ENCODE measurements at places on chromosomes 1 and 21.

DNA sequence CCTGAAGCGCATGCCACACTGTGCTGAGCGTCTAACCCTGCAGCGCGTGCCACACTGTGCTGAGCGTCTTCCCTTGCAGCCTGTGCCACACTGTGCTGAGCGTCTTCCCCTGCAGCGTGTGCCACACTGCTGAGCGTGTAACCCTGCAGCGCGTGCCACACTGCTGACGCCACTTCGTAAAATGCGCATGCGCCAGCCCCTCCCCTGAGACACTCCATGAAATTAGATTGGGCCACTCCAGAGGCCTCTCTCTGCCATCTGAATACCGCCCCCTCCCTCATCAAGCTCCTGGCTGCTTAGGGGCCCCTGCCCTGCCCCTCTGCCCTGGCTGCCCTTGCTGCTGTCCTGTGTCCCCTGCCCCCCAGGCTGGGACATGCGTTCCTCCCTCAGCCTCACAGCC, 84.8 kb downstream of the POFUT2 start:
- no peak for DNase-seq

- DNase-seq, result no peak
These were observed 49.4 kb downstream of the DYRK1A start for GRCh38 chr21:37415939-37416338.

GRCh38 chr1:68355614-68356013, 94.1 kb downstream of the RPE65 start:
- DNase-seq, result no peak

DNA sequence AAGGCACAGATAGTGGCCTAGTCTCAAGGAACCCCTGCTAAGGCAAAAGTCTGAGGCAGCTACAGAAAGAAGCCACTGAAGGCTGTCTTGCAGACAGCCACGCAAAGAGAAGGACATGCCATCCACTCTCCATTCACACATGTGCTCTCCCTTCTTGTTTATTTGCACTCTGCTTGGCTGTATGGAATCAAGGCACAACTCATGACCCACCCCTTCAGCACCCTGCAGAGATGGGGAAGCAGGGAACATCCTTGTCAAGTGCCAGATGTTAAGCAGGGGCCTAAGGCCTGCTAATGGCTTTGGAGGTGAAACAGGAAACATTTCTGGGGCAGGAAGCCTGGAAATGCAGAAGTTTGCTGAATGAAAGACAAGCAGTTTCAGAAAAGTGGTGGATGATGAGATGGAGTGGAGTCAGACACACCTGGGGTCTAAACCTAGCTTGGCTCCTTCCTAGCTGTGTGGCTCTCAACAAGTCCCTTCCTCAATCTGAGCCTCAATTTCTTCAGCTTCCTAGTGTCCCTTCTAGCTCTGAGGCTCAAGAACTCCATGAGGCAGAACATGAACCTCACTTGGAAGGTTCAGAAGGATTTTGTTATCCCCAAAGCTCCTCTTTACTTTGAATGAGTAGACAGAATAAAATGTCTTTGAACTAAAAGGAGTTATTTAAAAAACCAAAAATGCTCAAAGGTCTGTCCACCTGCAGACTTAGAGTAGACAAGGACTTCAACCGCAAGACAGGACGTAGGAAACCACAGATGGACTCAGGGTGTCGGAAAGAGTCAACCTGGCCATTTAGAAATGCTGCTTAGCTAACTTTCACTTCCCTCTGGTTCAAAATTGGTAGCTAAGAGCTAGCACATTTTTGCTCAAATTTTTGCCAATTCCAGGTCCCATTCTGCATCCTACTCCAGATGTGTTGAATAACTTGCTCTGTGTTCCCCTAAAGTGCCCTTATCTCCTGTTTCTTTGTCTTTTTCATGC, 283.1 kb downstream of the PLPP3 start:
- no peak for DNase-seq

- DNase-seq, result no peak
These were observed 5.3 kb downstream of the E2F2 start for GRCh38 chr1:23525558-23526250.

GRCh38 chr1:54566438-54567141, 18.6 kb downstream of the ACOT11 start:
- DNase-seq, result no peak

DNA sequence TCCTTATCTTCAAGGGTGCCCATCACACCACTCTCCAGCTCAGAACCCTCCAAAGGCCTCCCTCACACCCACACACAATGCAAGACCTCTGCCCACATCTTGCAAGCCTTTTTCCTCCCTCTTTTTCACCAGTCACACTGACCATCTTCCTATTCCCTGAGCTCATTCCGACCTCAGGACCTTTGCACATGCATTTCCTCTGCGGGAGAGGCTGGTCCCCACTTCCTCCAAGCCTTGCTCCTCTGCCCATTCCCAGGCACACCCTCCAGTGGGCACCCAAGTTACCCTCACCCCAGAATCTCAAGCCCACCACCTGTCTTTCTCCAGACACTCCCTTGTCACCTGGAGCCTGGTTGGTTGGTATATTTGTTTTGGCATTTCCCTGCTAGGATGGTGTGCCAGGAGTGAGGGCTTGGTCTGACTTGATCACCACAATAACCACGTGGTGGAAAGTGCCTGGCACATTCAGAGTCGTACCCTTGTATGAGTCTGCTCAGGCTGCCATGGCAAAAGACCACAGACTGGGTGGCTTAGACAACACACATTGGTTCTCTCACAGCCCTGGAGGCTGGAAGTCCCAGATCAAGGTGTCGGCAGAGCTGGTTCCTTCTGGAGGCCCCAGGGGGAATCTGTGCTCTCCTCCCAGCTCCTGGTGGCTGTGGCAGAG, 13.2 kb downstream of the MX2 start:
- DNase-seq, result no peak

DNA sequence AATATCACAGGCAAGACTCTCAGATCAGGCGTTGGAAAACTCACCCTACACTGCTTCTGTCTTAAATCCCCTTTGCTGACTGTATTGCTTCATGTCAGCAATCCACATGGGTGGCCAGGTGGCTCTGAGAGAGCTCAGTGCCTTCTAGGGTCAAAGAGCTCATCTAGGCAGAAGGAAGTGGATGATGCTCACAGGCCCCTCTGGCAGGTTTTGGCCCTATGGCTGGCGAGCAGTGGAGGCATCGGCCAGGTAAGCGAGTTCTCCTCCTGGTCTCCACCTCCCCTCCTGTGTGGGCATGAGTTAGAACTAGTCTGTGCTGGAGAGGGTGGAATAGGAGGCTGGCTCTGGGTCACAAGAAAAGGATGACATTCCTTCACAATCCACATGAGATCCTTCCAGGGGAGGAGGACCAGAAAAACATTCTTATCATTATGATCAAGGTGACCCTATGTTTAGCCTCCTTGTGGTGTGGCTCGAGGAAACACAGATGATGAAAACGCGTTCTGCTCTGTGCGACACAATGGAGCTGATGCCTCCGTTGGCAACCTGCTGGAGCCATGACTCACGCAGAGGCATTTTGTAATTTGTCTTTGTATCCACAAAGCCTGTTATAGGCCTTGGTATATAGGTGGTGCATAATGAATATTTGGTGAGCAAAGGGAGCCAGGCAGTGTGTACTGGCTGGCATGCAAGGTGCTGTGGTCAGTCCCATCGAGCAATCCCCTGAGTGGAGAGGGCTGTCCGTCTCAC, 264.6 kb upstream of the RAB4A start:
- no peak for DNase-seq

DNA sequence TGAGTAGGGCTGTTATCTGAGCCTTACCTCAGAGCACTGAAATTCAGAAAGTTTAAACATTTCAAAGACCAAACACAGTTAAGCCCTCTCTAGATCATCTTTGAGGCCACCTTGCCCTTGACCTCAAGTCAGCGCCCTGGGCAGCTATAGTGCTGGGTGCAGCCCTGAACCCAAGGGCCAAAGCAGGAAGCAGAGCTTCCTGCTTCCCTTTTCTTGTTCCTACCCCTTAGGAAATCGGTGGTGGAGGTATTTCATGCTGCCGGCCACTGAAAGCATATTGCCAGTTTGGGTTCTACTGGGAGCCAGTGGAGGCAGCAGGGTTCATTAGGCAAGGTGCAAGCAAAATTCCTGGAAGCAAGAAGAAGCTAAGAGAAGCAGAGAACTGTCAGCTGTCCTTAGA, 26.1 kb downstream of the CD244 start:
- no peak for DNase-seq

DNA sequence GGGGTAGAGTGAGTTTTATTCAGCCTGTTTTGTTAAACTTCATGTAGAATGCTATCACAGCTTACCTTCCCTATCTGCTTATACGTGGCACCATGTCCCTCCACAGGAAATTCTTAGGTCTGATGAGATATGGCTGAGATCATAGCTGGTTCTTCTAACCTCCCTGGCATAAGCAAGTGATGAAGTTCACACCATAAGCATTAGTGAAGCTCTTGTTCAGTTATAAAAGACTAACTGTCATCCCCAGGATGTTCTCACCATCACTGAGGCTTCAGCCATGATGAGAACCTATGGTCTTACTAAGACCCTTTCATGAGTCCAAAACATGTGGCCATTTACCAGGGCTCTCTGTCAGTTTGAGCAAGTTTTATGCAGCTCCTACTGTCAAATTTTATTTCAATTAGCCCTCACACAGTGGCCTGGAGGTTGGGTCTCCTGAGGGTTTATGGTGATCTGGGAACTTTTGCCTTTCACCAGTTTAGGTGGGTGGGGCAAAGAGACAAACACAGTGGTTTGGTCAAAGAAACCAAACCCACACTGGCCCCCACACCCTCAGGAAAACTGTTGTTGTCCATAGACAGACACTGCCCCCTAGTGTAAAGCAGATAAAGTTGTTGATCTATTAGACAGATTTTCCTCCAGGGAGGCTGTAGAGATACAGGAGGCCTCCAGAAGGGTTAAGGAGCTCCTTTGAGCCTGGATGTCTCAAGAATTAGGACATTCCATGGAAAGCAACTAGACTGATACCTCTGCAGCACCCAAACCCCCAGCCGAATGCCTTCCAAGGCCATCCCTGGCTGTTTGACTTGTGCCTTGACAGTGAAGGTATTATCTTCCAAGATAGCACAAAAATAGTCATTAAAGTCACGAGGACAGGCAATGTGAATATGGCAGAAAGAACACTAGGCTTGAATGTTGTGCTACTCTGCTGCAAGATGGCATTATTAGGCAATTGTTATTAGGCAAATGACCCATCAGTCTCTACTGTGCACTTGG, 5.0 kb downstream of the SLC22A15 start:
- no peak for DNase-seq

- DNase-seq, result no peak
These were observed 41.1 kb downstream of the SLC35F3 start for GRCh38 chr1:233945573-233945972.

- no peak for DNase-seq
These were observed 56.6 kb downstream of the SMYD2 start for GRCh38 chr1:214337511-214337910.

DNA sequence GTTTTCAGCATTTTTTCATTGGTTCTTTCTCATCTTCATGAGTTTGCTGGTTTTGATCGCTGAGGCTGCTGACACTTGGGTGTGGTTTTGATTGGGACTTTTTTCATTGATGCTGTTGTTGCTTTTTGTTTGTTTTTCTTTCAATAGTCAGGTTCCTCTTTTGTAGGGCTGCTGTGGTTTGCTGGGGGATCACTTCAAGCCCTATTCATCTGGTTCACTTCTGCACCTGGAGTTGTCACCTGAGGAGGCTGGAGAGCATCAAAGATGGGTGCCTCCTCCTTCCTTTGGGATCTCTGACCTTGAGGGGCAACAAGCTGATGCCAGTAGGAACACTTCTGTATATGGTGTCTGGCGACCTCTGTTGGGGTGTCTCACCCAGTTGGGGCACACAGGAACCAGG, 1279.9 kb upstream of the TMPRSS15 start:
- DNase-seq, result no peak

GRCh38 chr21:44356636-44357035, 3.2 kb downstream of the TRPM2 start:
- no peak for DNase-seq

DNA sequence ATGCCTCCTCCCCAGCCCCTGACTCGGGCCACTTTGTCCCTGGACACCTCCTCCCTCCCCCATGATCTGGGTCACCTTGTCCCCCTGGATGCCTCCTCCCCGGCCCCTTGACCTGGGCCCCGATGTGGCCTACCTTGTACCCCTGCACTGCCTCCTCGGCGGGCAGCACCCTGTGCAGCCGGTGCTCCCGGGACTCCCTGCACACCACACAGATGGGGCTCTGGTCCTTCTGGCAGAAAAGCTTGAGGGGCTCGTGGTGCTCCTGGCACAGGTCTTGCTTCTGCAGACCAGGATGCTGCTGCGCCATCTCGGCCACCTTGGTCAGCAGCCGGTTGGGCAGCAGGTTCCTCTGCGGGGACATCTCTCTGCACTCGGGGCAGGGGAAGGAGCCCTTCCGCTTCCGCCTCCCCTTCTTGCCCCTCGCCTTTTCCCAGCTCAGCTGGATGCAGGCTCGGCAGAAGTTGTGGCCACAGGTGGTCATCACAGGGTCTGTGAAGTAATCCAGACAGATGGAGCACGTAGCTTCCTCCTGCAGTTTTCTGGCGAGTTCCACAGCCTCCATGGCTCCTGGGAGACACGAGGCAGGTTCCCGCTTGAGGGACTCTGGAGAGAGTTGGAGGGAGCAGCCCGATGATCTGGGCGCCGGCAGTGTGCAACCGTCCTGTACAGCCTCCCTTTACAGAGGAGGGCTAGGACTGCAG, 2.0 kb downstream of the TRIM17 start:
- no peak for DNase-seq

GRCh38 chr1:2936559-2937515, 84.4 kb upstream of the ACTRT2 start:
- DNase-seq, result no peak

- no peak for DNase-seq
These were observed 1.7 kb downstream of the TRPM2 start for GRCh38 chr21:44354775-44355771.

GRCh38 chr1:208600456-208601190, 356.4 kb upstream of the PLXNA2 start:
- DNase-seq, result no peak

DNA sequence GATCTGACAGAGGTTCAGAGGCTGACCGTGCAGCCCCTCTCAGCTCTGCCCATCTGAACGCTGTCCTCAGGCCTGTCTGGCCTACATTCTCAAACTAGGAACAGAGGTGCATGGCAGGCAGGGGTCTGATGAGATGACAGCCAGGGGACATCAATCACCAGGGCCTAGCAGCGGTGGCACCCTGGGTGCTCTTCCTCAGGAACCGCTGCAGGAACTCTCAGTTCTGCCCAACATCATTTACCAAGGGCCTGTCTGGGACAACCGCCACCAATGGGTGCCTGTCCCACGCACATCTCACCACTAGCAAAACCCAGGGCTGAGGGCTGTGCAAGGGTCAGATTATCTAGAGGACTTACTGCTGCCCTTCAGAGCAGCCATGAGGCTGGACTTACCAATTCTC, 245.7 kb downstream of the TOMM20 start:
- DNase-seq, result no peak
